ENCODE measurements at places on chromosomes 6 and 20.

GRCh38 chr20:45377269-45377668 lies 856 bp downstream of the TP53TG5 start:
- DNase-seq, result no peak

GRCh38 chr6:50956014-50956413 lies 137.3 kb downstream of the TFAP2B start:
- DNase-seq, result no peak

DNA sequence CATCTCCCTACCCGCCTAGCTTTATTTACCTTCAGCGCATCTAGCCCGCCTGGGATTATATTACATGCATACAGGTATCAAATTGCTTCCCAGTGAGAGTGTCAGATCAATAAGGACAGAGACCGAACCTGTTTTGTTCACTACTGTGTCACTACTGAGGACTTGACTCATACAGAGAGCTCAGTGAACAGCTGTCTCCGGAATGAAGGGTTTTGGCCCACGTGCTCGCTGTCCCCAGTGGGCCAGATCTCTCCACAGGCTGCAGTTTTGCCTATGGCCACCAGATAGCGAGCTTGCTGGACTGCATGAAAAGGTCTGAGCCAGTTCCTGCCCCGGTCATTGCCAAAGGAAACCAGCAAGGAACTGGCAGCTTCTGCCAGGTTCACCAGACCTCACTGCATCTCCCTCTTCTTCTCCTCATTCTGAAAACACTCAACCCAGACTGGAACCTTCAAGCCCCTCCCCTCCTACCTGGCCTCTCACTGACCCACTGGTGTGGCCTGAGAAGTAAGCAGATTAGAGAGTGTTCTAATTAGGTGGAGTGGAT lies 150.8 kb downstream of the ZMYND8 start:
- DNase-seq, result no peak

DNA sequence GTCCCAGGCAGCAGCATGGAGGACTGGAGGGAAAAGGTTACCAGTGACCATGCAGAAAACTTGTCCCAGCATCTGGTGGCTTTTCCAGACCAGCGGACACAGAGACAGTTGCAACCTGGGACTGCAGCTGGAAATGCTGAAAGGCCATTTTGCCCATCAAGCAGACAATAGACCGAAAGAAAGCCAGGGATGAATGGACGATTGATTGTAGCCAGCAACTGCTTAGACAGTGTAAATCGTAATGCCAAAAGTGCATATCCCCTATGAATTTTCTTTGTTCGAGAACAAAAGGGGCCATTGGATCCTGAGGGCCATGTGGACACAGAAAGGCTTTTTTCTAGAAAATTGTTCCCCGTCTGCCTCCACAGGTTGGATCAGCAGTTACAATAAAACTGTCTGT lies 115.7 kb downstream of the MBOAT1 start:
- DNase-seq, result no peak

GRCh38 chr20:24273251-24273650 lies 196.2 kb upstream of the SYNDIG1 start:
- no peak for DNase-seq

GRCh38 chr6:92376691-92377090 lies 1042.7 kb downstream of the EPHA7 start:
- no peak for DNase-seq

DNA sequence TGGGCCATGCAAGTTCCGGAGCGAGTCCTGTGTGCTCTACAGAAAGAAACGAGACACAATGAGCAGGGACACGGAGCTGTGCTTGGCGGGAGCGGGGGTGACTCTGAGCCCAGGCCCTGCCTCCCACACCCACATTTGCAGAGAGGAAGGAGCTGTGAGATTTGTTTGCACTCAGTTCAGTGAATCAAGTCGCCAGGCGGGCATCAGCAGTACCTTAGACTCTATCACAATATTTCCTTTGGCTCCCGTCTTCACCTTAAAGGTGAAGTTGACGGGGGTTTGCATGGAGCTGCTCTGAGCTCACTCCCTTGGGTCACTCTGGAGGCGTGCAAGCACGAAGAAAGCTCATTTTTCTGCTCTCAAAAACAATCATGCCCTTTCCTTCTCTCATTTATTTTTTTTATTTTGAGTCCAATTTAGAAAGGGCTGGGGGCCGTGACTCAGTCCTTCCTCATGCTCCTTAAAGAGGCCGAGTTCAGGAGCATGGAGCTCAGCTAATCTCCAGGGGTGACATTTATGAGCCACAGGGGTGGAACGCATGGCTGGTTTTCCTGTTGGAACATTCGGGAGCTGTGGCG lies 188.2 kb downstream of the NFATC2 start:
- no peak for DNase-seq

GRCh38 chr6:4319981-4320683 lies 184.8 kb upstream of the ECI2 start:
- DNase-seq, result peak; percentile 81

DNA sequence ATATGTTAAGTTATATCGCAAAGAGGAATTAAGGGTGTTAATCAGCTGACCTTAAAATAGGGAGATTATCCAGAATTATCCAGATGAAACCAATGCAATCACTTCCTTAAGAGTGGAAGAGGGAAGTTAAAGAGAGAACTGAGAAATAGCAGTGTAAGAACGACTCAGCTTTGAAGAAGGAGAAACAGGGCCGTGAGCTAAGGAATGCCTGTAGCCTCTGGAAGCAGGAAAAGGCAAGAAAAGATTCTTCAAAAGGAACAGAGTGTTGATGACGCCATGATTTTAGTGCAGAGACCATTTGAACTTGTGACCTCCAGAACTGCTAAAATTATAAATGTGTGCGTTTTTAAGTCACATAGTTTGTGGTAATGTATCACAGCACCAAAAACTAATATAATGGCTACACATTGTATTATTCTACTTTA lies 32.7 kb downstream of the ILRUN start:
- DNase-seq, result no peak

- DNase-seq, result no peak
These were observed 65.9 kb downstream of the PHF20 start for GRCh38 chr20:35837577-35838195.

- no peak for DNase-seq
These were observed 11.6 kb downstream of the GSS start for GRCh38 chr20:34943808-34944567.

GRCh38 chr6:167073679-167074274 lies 49.1 kb upstream of the CCR6 start:
- DNase-seq, result no peak

DNA sequence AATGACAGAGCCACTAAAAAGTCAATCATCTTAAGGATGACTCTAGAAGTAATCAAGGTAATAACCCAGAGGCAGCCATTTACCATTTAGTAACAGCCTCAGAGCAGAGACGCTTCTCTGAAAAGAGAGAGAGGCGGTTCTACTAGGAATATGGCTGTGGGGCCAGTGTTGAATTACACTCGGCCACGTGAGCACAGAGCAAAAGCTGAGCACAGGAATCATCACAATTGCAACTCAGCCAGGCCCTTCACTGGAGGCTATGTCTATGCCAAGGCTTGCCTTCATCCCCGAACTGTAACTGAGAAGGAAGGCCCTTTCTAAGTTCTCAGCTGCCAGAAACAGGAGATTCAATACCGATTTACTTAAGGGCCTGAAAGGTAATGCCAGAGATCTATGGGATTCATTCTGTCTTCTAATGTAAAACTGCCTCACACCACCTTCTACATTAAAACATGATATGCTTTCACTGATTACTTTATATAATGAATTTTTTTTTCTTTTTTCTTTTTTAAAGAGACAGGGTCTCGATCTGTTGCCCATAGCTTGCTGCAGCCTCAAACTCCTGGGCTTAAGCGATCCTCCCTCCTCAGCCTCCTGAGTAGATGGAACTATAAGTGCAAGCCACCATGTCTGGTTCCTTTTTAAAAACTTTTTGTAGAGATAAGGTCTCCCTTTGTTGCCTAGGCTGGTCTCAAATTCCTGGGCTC lies 67.6 kb downstream of the NUDT3 start:
- DNase-seq, result no peak

- DNase-seq, result no peak
These were observed 95.5 kb downstream of the ALDH8A1 start for GRCh38 chr6:134854366-134854765.

DNA sequence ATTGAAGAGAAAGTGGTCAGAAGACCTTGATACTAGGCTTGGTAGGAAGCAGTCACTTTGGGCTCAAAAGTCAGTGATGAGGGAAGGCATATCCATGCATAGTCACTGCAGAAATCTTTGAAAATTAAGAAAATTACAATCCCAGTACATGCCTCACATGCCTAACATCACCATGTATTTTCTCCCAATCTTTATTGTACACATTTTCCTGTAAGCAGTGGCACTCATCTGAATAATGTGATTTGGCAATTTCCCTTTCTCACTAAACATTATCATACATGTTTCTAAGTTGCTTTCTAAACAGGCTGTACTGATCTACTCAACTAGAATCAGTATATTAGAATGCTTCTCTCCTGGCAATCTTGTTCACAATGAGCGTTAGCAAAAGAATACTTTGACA lies 280.7 kb upstream of the SUPT3H start:
- DNase-seq, result no peak

GRCh38 chr6:10180138-10181074 lies 234.5 kb downstream of the TFAP2A start:
- no peak for DNase-seq

GRCh38 chr20:35523298-35523888 lies 6.1 kb downstream of the C20orf173 start:
- no peak for DNase-seq

DNA sequence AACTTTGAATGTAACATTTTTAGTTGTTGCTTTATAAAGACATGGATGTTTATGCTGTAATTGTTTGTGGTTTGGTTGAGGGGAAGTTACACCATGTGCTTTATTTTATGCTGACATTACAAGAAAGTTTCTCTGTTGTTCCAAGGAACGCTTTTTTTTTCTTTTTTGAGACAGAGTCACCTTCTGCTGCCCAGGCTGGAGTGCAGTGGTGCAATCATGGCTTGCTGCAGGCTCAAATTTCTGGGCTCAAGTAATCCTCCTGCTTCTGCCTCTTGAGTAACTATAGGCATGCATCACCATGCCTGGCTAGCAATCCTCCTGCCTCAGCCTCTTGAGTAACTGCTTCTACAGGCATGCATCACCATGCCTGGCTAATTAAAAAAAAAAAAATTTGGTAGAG lies 21.0 kb upstream of the IFNGR1 start:
- no peak for DNase-seq

DNA sequence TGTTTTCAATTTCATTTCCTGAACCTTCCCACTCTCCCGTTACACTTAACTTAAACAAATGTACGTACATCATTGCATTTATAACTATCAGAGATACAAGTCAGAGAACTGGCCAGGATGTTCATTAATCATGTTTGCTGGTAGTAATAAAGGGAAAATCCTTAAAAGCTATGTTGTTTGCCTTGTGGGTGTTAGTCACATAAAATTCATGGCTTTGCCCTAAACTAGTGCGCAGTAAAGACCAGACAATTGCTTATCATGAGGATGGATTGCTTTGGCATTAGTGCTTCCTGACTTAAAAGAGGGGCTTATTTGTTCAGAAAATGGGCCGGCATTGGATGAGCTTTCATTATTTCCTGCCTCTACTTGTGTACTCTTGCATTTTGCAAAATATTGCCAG lies 1037.3 kb upstream of the FLRT3 start:
- DNase-seq, result no peak

DNA sequence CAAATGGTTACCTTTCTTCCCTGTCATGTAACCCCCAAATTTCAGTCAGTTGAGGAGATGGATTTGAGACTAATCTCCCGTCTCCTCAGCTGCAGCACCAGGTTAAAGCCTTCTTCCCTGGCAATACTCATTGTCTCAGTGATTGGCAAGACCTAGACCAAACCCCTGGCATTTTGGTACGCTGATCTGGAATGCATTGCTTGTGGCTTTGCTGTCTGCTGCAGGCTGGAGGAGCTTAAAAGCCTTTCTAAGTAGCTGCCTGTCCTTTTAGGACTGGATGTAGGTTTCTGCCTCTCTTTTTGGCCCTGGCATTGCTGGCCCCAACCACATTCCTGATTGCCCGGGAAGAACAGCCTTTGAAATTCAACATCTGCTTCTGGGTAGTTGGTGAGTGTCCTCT lies 729.6 kb upstream of the GJE1 start:
- DNase-seq, result no peak

- no peak for DNase-seq
These were observed 112.0 kb downstream of the FYN start for GRCh38 chr6:111761212-111761611.

DNA sequence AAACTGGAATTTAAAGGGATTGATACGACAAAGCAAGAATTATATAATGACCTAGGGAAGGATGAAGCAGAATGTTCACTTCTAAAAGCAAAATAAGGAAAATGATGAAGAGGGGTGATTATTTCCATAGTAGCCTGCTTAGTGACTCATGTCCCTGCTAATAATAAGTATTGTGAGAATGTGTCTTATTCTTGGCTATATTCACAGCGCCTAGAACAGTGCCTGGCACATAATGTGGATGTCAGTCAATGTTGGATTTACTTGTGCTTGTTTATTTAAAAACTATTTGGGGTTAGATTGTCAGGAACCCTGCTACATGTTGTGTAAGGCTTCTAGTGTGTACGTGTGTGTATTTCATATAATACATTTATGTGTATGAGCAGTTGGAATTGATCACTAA lies 85.1 kb downstream of the ZFAND3 start:
- no peak for DNase-seq

DNA sequence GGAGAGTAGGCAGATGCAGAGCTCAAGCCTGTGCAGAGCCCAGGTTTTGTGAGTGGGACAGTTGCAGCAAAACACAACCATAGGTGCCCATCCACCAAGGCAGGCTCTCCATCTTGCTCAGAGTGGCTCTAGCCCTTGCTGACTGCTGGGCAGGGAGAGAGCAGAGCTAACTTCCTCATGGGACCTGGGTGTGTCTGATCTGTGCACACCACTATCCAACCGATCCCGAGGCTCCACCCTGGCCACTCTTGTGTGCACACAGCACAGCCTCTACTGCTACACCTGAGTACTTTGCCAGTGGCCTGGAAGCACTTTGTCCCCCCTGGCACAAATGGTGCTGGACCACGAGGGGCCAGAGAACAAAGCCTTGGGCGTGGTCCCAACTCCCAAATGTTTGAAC lies 7.9 kb upstream of the DEFB125 start:
- no peak for DNase-seq

DNA sequence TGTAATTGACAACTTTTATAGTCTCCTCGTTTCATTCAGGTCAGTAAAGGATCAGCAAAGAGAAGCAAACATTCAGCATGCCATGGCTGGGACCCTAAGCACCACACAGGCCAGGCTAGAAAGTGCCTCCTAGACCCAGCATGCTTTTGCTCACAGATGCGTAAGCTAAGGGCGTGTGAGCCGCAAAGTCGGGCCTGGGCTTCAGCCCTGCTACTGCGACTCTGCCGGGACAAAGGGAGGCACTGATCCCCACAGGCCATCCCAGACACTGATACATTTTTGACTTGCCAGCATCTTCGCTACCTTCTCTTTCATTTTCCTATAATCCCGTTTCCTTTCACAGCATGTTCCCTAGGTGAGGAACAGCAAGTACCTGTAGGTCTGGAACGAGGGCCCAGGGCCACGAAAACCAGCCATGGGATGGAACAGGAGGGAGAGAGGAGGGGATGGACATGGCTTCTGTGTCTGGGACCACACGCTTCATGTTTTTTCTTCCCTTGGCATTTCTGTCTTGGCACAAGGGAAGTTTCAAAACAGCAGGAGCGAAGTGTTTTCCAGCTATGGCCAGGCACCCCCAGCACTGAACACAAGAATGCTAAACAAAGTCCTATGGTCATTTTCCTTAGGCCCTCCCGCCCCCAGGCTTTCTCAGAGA lies 42.6 kb downstream of the IRF4 start:
- no peak for DNase-seq

GRCh38 chr6:35543459-35544193 lies 30.9 kb upstream of the TULP1 start:
- no peak for DNase-seq

GRCh38 chr6:766625-767024 lies 73.7 kb upstream of the EXOC2 start:
- DNase-seq, result no peak
